Testis (tissue), 5 donors: ENCODE measurements at places on chromosomes 3 and 15. TPM values are rescaled to one million over a fixed set of nuclear protein-coding genes. Genes with fewer than 3 reads are reported as not detected.

- H3K4me1 ChIP-seq: no peaks in the 10 kb centered on the region
- no peak overlapping the region for H3K27ac ChIP-seq
- H3K27me3 ChIP-seq: no peaks in the 10 kb centered on the region
- DNase-seq: no peak
- no peak overlapping the region for H3K4me3 ChIP-seq
- no peaks in the 10 kb centered on the region for H3K36me3 ChIP-seq
Measured at GRCh38 chr3:161231861-161232260, 10.8 kb downstream of the NMD3 start.

- H3K4me1 ChIP-seq: no peaks in the 10 kb centered on the region
- H3K27ac ChIP-seq: no peak overlapping the region
- DNase-seq: no peak
Measured at GRCh38 chr3:142782616-142783015, 58.8 kb downstream of the TRPC1 start.

GRCh38 chr3:8985411-8985831 lies 22.1 kb upstream of the RAD18 start:
- H3K4me3 ChIP-seq: no peak overlapping the region
- no peak for DNase-seq
- H3K36me3 ChIP-seq: no peaks in the 10 kb centered on the region

GRCh38 chr3:34995796-34996430 lies 643.4 kb upstream of the ARPP21 start:
- H3K4me3 ChIP-seq: no peak overlapping the region
- no peaks in the 10 kb centered on the region for H3K4me1 ChIP-seq
- no peaks in the 10 kb centered on the region for H3K27me3 ChIP-seq
- no peaks in the 10 kb centered on the region for H3K36me3 ChIP-seq
- no peak for DNase-seq
- no peak overlapping the region for H3K27ac ChIP-seq

The CP gene
- total RNA-seq: 10.3 TPM

DNA sequence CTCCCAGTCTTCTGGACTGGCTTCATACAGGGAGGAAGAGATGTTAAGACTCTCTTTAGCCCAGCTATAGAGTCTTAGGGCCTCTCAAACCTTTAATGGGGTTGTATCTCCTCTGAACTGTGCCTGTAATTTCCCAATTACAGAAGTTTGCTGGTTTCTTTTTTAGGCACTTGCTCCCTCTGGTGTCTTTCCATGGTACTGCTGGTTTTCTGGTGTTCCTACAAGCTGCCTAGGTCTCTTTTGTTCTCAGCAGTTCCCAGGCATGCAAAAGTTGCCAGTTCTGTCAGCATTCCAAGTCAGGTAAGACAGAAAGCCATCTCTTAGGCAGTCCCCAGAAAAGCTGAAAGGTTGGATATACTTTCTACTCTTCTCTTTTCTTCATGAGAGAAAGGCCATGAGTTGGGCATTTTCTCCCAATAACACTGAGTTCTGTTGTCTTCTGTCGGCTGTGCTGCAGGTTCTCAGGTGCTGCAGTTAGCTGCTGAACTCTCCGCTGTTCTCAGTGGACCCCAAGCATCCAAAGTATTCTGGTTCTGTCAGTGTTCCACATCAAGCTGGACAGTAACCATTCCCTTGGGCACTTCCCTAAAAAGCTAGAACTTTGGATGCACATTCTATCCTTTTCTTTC lies 54.4 kb upstream of the EHHADH start:
- peak; percentile 82 for DNase-seq
- H3K36me3 ChIP-seq: no peaks in the 10 kb centered on the region
- H3K4me1 ChIP-seq: peaks cover 15% of the 10 kb centered on the region
- H3K4me3 ChIP-seq: no peak overlapping the region
- H3K27me3 ChIP-seq: no peaks in the 10 kb centered on the region
- peak overlapping the region; percentile 39 for H3K27ac ChIP-seq

DNA sequence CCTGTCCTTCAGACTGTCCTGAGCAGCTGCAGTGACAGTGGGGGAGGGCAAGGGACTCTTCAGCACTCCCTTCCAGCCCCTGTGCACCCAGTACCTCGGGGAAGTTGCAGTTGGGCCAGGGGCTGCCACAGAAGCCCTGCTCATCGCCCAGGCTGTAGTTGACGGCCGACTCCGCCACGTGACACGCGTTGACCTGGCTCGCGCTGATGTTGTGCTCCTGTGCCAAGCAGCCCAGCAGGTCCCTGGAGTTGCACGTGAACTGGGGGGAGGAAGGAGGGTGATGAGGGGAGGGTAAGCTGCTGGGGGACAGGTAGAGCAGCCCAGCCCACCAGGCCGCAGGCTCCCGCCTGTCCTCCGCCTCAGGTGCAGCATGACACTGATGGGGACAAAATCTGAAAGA lies 101.2 kb downstream of the SEC22A start:
- no peak for DNase-seq
- H3K27me3 ChIP-seq: no peaks in the 10 kb centered on the region
- H3K27ac ChIP-seq: no peak overlapping the region

GRCh38 chr3:77139624-77140023 lies 99.7 kb downstream of the ROBO2 start:
- H3K4me3 ChIP-seq: no peak overlapping the region
- H3K27ac ChIP-seq: no peak overlapping the region
- no peaks in the 10 kb centered on the region for H3K27me3 ChIP-seq
- no peaks in the 10 kb centered on the region for H3K4me1 ChIP-seq

GRCh38 chr15:23983500-23984259 lies 296.6 kb upstream of the NDN start:
- no peak overlapping the region for H3K4me3 ChIP-seq
- H3K36me3 ChIP-seq: no peaks in the 10 kb centered on the region
- DNase-seq: no peak
- no peaks in the 10 kb centered on the region for H3K27me3 ChIP-seq
- no peak overlapping the region for H3K27ac ChIP-seq

The IGSF11 gene
- total RNA-seq: 105 TPM
